ENCODE measurements at places on chromosomes 4 and X. TPM values are rescaled to one million over a fixed set of nuclear protein-coding genes. Genes with fewer than 3 reads are reported as not detected.

Gene SMR3A
- total RNA-seq: not detected

Gene TMPRSS11E
- total RNA-seq: not detected

Gene HHIP
- total RNA-seq: 8.8 TPM

Gene RTL3
- 2.7 TPM for total RNA-seq

Gene ARMCX1
- 19.6 TPM for total RNA-seq

Gene COPS4
- 111 TPM for total RNA-seq

Gene CTPS2
- 4.6 TPM for total RNA-seq

Gene POLN
- 0.61 TPM for total RNA-seq

Gene CRLF2
- not detected for total RNA-seq

Gene TSPAN7
- 0.08 TPM for total RNA-seq

Gene SSX4B
- 0.11 TPM for total RNA-seq

Gene PNCK
- total RNA-seq: not detected

Gene MAGEH1
- total RNA-seq: 28.2 TPM

Gene CLDN22
- total RNA-seq: not detected

Gene CABS1
- total RNA-seq: not detected

Gene COX7B2
- total RNA-seq: not detected

Gene CYP2U1
- total RNA-seq: 9.3 TPM

Gene CXCL11
- not detected for total RNA-seq

Gene HEPH
- 5.8 TPM for total RNA-seq

Gene PAK3
- 1.7 TPM for total RNA-seq

Gene S100G
- total RNA-seq: not detected

Gene CT55
- not detected for total RNA-seq

Gene PNMA5
- total RNA-seq: 0.08 TPM

Gene PDCL2
- total RNA-seq: not detected

Gene HTN1
- not detected for total RNA-seq

Gene MEPE
- total RNA-seq: 0.24 TPM

Gene NUDT11
- total RNA-seq: 12.2 TPM

Gene NR3C2
- total RNA-seq: 0.11 TPM

Gene PPEF2
- total RNA-seq: not detected

Gene AREG
- total RNA-seq: 0.25 TPM

Gene KLHL34
- not detected for total RNA-seq

Gene PAGE2B
- total RNA-seq: not detected

Gene NHS
- 2.6 TPM for total RNA-seq

Gene LRP2BP
- 0.29 TPM for total RNA-seq

Gene SHROOM2
- 4.3 TPM for total RNA-seq

Gene VCX2
- not detected for total RNA-seq

Gene SPACA5
- total RNA-seq: not detected

Gene EFNB1
- total RNA-seq: 10.4 TPM

Gene FAM184B
- not detected for total RNA-seq

Gene LRRC66
- total RNA-seq: not detected

Gene RHOXF2
- not detected for total RNA-seq

Gene SHROOM4
- 6.6 TPM for total RNA-seq

Gene SRPX2
- 33.9 TPM for total RNA-seq

Gene ADH7
- total RNA-seq: not detected
